SJSA1 (cell line): ENCODE measurements at places on chromosomes 12 and 14. TPM values are rescaled to one million over a fixed set of nuclear protein-coding genes. Genes with fewer than 3 reads are reported as not detected.

DNA sequence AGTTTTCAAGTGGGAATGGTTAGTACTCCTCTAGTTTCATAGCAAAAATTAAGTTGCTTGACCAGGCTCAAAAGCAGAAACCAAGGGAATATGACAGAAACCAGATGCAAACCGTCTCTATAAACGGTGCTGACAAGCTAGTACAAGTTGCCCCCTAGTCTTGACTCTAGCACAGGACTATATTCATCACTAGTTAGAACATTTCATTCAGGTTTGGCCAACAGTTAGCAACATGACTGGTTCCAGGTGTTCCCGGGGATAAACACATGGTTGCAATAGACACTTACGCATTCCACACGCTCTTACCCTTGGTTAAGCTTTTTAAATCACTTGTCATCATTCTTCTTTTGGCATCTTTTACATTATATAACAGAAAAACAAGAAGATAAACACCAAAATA lies 103.6 kb downstream of the SCFD1 start:
- DNase-seq = no peak

DNA sequence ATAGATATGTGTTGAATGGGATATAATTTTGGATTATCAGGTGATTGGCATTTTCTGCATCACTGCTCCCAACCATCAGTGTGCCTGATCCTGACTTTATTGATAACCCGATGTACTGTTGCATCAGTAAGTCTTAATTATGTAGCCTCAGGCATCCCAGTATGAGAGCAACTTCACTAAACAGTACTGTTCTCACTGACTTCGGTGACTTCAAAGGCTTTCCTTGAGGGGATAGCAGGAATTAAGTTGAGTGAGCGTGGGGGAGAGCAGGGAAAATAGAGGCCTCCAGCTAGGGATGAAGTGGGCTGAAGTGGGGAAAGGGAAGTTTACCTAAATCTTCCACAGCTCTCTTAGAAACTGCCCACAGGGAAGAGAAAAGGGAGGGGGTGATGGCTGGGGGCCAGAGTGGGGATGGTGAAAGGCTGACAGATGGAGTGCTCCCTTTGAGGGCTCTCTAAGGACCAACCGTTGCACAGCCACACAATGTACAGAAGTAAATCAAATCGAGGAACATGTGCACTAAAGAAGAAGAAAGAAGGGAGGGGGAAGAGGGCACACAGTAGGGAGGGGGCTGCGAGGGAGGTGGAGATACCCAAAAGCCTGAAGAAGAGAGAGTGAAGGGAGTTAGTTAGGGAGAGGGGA lies 10.7 kb upstream of the NEUROD4 start:
- DNase-seq = no peak

TMEM253 gene
- total RNA-seq = not detected in 2 replicates

OTX2 gene
- total RNA-seq = not detected in 2 replicates
